ENCODE measurements at places on chromosomes 4 and X.
A peak's percentile ranks its signal among the peaks of the same experiment; 100 is the strongest.

DNA sequence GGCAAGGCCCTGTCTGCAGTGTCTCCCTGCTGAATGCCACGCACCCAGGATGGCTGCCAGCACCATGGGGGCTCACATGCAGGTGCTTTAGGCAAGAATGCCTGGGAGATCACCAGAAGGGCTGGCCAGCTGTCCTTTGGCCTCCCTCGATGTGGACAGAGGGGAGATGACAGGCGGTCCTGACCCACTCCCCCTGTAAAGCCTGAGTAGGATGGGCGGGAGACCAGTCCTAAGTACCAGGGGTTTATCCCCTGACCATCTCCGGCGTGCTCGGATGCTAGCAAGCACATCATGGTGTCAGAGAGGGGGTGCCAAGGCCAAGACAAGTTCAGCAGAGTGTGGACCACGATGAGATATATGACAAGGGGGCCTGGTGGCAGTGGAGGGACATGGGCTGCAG, 5.3 kb downstream of the PDZD4 start:
- no peak for DNase-seq

GRCh38 chr4:4323705-4324534, 33.9 kb downstream of the ZBTB49 start:
- DNase-seq, result no peak

GRCh38 chrX:108036298-108036973, 8.4 kb upstream of the VSIG1 start:
- DNase-seq, result peak; percentile 96

DNA sequence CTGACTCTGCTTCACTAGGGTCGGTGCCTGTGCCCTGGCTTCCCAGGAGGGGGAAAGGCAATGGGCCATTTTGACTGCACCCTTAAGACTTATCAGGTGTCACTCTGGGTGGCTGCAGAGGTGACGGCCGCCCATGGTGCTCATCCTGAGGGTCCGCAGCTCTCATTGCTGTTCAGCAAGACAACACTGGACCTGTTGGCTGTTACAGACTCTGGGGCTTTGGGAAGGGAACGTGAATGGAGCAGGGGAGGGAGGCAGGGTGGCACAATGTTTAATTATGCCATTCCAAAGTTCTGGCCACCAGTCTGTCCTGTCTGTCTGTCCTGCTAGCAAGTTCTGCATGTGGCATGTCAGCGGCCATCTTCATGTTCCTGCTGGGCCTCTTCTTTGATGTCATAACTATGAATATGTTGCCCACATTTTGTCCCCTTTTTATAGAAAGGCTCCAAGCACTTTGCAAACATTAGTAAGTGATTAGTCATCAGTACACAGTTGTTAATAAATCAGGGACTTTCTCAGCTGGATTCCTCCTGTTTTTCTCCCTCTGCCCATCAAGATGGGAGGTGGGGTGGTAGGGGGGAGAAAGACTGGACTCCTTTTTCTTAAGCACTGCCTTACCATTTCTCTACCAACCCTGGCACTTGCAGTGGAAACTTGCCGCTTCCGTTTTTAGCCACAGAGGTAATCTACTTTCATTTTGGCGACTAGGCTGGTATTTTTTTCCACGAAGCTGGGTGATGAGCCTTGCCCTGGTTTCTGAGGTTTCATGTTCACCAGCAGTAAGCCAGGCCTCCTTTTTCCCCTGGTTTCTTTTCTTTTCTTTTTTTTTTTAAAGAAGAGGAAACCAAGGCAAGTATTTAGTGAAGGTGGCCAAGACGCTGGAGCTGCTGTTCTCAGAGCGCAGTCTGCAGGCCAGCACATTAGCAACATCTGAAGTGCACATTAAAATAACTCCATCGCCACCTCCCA, 88.6 kb upstream of the TRIM2 start:
- DNase-seq, result peak; percentile 88

DNA sequence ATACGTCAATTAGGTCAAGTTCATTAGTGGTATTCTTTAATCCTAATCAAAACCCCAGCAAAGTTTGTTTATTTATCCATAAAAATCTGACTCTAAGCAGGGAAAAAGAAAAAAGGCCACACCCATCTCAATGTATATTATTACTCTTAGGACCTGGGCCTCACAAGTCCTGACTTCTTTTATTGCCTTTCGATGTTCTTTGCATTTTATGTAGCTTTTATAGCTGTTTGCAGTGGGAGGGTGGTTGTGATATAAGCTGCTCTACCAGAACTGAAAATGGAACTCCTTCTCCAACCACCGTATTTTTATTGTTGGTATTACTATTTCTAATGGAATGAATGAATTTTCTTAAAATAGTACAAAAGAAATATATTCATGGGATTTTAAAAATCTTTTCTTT, 163.3 kb upstream of the FAM47C start:
- no peak for DNase-seq

DNA sequence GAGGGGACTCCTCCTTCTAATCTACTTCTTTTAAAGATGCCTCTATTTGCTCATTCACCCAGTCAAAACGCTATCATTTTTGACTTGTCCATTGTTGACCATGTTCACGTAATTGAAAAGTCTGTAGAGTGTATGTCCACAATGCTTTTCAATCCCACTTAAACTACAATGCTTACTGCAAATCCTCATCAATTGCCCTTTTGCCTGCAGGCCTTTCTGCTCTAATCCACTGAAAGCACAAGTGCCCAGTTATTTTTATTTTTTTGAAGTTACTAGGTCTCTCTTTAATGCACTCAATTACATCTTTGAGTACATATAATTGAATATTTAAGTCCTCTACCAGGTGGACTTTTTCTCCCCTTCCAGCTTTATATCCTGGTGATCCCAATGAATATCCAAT, 437.4 kb downstream of the PDGFC start:
- no peak for DNase-seq

DNA sequence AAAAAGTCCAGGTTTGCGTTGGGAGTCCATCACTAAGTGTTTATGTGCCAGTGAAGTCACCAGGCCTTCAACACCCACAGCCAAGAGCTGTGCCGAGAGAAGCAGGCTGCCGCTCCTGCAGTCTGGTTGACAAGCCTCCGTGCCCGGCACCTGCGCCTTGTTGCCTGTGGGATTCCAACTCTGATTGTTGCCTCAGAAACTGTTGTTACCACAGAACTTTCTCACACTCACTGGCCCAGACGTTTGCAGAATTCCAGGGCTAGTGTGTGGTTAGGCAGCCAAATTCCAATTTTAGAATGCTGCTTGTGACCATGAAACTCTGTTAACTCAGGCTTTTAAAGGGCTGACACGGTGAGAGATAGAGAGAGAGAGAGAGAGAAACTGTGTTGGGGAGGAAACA, 119.5 kb upstream of the LIMCH1 start:
- no peak for DNase-seq

GRCh38 chrX:153032397-153033118, 23.7 kb upstream of the PNMA3 start:
- DNase-seq, result no peak

DNA sequence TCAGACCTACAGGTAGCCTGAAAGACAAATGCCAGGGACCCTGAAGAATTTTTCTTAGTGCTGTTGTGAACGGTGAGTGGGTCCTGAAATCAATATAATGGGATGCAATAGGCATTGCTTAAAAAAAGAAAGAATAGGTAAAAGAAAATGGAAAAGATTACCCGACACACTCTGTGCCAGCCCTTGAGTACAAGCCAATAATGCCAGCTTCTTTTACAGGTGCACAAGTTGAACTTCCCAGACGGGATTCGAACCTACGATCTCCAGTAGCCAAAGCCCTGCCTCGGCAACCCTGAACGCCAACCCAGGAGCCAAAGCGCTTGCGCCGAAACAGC, 24.7 kb upstream of the GLOD5 start:
- DNase-seq, result no peak

GRCh38 chr4:137526681-137527080, 5.6 kb downstream of the PCDH18 start:
- no peak for DNase-seq

DNA sequence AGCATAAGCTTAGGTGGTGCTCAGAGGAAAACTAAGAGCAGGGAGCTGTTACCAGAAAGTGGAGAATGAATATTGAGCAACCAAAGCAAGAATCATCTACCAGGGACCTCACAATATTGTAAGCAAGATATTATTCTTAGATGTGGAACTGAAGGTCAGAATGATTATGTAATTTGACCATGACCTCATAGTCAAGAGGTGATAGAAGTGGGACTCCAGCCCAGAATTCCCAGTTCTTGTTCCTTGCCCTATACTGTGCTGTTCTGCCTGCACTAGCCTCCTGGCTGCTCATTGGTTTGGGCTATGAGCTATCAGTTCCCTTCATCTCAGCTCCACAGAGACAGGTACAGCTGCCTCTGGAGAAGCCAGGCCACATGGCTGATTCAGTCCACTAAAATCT, 229.4 kb downstream of the LDB2 start:
- no peak for DNase-seq

GRCh38 chr4:42627885-42628646, 28.8 kb downstream of the ATP8A1 start:
- no peak for DNase-seq

- DNase-seq, result no peak
These were observed 74.7 kb downstream of the REPS2 start for GRCh38 chrX:17020851-17021821.

DNA sequence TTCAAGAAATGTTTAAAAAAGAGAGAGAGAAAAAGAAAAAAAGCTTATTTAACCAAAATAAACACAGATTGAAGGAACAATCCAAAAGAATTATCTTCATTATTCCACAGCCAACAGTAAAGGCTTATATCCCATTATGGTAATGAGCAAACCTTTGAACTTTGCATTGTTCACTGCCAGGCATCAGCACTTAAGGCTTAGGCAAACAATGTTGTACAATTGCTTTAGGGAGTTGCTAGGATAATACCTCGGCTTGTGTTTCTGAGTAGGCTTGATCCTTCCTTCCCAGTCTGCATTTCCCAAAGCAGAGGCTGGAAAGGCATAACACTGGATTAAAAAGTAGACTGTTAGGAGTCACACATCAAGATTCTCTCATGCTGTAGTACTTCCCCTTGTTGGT, 352.7 kb upstream of the IGFBP7 start:
- no peak for DNase-seq

DNA sequence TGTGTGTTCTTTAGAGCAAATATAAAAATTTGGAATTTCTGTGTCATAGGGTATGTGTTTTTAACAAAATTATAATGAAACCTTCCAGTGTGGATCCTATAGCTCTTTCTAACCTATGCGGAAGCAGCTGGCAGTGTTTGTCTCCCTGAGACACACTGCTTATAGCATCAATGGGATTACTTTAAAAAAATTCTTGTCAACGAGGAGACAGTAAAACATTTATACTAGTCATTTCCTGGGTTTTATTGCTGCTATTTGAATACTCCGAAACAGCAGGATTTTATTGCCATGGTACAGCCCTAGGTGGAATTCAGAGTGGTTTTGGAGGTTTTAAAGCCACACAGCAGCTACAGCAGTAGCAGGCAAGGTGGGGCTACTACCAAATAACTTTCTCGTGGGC, 145.1 kb upstream of the IL1RAPL2 start:
- DNase-seq, result no peak

GRCh38 chr4:42411803-42412202, 14.5 kb downstream of the SHISA3 start:
- DNase-seq, result peak; percentile 21

- peak; percentile 3 for DNase-seq
These were observed 2.6 kb upstream of the CNOT6L start for GRCh38 chr4:77821775-77822174.

GRCh38 chr4:110632506-110633357, 9.9 kb upstream of the PITX2 start:
- DNase-seq, result no peak

- DNase-seq, result no peak
These were observed 126.8 kb downstream of the NAA11 start for GRCh38 chr4:79198951-79199587.

GRCh38 chr4:184503869-184504300, 29.5 kb upstream of the IRF2 start:
- peak; percentile 21 for DNase-seq

DNA sequence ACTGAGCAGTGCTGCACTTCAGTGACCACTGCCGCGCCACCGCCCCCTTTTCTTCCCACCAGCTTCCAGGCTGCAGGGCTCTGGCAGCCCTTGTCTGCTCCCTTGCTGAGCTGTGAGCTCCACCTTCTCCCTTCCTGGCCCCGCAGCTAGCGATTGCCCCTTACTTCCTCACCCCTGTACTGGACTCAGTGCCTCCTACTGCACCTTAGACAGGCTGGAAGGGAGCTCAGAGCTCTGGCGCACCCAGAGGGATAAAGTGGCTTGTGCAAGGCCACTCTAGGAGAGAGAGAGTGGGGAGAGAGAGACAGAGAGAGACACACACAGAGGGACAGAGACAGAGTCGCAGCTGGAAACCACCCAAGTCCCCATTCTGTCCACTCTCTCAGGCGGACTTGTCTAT, 6.0 kb downstream of the RASL11B start:
- no peak for DNase-seq

- no peak for DNase-seq
These were observed 250.4 kb downstream of the TMA16 start for GRCh38 chr4:163744861-163745260.

- DNase-seq, result peak; percentile 35
These were observed 145.7 kb downstream of the VSIG4 start for GRCh38 chrX:65894133-65894532.

GRCh38 chr4:77921701-77922100, 59.1 kb downstream of the MRPL1 start:
- DNase-seq, result peak; percentile 98

GRCh38 chr4:37765741-37766140, 60.7 kb upstream of the PGM2 start:
- no peak for DNase-seq

GRCh38 chr4:114205261-114205660, 225.8 kb upstream of the ARSJ start:
- DNase-seq, result no peak

- DNase-seq, result no peak
These were observed 578.8 kb downstream of the FSTL5 start for GRCh38 chr4:161585011-161585410.

- no peak for DNase-seq
These were observed 61.0 kb downstream of the CHST7 start for GRCh38 chrX:46634577-46634976.

- no peak for DNase-seq
These were observed 35.5 kb downstream of the MSN start for GRCh38 chrX:65702956-65703355.

DNA sequence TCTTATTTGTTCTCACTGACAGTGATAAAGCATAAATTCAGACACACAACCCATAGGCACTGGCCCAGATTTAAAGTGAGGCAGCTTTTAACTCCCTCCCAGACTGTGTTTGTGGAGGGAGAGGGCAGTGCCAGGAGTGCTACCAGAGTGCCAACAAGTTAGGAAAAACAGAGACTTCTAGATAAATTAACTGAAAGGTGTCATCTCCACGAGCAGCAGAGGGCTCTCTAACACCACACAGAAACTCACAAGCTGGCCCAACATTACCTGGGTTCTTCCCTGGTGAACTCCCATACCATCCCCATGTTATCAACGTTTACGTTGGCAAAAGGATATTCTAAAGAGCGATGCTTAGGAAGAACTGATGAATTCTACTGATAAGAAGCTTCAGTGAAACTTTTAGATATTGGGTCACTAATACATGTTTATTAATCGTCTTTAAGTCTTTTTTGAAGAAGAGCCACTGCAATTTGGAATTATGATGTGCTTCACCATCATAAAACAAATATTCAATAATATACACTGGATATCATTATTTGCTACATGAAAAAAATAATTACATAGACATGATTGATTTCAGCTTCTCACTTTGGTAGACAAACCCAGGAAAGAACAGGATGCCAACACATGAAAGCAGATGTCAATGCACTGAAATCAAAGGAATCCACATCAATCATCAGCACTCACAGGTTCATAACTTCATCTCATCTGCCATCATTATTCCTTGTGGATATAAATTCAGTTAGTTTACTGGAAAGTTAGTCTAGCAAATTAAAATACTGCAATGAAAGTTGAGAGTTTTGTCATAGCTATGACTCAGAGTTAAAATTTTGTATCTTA, 121.2 kb upstream of the NAP1L5 start:
- DNase-seq, result peak; percentile 68

Measured in bronchial epithelial cell (primary cell).